Stimulated activated CD4-positive, alpha-beta T cell treated with anti-CD3 and anti-CD28 coated beads, Interleukin-12 subunit alpha, Interleukin-12 subunit beta, amount 100 ng/mL, for 48 hours (primary cell): ENCODE measurements at places on chromosomes 3 and 15.

DNA sequence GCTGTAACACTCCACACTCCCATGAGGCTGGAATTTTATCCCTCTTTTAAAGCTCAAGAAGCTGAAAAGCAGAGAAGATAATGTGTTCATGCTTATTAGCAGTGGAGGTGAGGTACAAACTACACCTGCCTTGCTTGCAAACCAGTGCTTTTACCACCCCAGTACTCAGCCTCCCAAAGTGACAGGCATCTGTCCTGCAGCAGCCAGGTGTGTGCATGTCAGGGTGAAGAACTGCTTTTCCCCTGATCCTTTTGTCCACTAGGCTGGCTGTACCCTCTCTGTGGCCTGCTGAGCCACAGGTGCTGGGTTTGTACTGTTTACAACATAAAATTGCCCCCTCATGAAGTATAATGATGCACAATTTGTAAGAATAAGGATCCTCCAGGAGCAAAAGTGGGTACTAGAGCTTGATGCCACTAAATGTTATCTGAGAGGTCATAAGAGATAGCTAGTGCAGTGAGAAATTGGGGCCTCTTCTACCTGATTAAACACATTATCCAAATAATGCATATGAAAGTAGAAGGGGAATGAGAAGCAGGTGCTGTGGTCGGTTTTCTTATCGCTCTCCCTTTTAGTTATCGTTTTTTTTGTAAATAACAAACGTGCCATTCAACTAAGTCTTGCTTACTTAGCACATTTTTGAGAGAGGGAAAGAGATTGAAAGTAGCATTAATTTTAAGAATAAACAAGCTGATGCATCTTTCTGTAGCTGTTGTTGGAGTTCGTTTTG is 39.2 kb upstream of the GADL1 start:
- DNase-seq, result no peak

DNA sequence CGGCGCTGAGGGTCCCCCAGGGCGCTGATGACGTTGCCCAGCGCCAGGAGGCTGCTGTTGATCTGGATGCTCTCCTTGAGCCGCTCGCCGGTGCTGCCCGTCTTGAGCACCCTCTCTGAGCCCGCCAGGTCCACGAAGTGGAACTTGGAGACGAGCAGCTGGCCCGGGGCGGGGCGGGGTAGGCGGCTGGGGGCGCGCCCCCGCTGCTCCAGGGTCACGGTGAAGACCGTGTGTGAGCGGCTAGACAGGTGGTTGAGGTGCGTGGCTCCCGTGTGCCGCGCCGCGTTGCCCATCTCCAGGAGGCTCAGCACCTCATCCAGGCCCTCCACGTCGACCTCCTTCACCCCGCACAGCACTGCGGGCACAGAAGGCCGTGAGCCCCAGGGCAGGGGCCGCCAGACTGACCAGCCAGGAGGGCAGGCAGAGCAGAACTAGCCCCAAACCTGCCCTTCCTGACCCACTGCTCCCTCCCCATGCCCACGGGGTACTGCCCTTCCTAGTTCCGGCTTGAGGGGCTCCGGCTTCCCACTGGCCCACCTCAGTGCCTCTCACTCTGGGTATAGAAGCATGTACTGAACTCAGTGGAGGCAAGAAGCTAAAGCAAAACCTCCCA is 6.1 kb downstream of the KIF7 start:
- DNase-seq, result no peak

GRCh38 chr3:20100151-20100550 is 59.9 kb downstream of the KAT2B start:
- no peak for DNase-seq

- DNase-seq, result no peak
These were observed 40.9 kb upstream of the MRPL3 start for GRCh38 chr3:131543714-131544113.
